ENCODE measurements at places on chromosomes 12 and 14.

DNA sequence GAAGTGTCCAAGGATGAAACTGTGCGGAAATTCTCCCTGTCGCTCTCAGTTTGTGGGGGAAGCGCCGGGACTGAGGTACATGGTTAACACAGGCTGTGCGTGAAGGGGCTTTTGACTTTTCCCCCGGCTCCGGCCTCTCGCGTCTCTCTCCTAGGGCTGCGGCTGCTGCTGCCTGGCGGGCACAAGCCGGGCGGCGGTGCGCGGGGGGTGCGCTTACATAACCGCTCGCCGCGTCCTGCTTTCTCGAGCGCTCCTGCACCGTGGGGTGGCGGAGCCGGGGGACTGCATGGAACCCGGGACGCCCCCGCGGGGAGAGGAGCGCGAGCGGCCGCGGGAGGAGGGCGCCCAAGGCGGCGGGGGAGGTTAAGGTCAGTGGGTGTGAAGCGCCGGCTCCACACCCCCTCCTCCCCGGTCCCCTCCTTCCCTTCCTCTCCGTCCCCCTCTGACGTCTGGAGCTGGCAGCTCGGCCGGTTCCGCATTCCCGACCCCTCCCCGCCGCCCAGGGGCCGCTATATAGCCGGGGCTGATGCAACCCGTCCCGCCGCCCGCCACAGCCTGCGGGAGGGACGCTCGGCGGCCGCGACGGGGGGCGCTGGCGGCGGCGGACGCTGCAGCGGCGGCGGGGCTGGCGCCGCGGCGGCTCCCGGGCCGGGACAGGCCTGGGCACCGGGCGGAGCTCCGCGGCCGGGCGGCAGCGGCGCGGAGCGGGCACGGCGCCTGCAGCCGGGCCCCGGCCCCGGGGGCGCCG is at the start of gene JDP2:
Gene JDP2 (plus strand): TSS at position 541 of the 748 bp plus-strand sequence. CDS start 9,899 bp downstream, outside the sequence.
- DNase-seq, result peak; percentile 74

GRCh38 chr12:16019136-16019535 is 108.0 kb downstream of the DERA start:
- no peak for DNase-seq

- DNase-seq, result no peak
These were observed 25.7 kb downstream of the R3HDM2 start for GRCh38 chr12:57404966-57405640.

DNA sequence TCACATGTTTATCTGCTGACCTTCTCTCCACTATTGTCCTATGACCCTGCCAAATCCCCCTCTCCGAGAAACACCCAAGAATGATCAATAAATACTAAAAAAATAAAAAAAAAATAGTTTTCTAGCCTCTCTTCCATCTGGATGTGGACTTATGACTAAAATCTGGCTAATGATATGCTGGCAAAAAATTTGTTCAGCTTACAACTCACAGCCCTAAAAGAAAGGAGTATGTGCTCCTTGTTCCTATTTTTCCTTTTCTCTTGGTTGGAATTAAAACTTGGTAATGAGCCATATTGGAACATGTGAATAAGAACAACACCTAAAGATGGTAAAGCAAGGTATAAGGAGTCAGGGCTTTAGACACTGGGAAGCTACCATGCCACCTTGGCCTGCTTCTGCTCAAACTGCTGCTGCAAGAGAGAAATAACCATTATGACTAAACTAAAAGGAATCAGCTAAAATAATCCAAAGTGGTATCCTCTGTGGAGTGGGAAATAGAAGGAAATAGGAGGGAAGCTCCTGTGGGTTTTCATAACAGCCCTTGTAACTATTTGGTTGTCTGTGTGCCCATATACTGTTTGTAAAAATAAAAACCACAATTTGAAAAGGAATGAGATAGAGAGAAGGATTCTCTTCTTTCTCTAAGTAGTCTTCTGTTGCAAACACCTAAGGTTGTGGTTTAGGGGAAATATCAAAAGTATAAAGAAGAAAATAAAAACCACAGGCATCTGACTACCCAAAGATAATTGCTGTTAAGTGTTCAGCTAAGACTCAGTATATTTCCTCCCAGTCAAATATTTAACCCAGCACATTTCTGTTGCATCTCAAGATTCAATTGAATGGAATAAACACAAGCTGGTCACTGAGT is 53.8 kb downstream of the SDR9C7 start:
- no peak for DNase-seq

GRCh38 chr12:105487963-105488362 is 157.5 kb downstream of the C12orf75 start:
- no peak for DNase-seq

GRCh38 chr14:104151566-104152245 is 13.3 kb downstream of the KIF26A start:
- no peak for DNase-seq

DNA sequence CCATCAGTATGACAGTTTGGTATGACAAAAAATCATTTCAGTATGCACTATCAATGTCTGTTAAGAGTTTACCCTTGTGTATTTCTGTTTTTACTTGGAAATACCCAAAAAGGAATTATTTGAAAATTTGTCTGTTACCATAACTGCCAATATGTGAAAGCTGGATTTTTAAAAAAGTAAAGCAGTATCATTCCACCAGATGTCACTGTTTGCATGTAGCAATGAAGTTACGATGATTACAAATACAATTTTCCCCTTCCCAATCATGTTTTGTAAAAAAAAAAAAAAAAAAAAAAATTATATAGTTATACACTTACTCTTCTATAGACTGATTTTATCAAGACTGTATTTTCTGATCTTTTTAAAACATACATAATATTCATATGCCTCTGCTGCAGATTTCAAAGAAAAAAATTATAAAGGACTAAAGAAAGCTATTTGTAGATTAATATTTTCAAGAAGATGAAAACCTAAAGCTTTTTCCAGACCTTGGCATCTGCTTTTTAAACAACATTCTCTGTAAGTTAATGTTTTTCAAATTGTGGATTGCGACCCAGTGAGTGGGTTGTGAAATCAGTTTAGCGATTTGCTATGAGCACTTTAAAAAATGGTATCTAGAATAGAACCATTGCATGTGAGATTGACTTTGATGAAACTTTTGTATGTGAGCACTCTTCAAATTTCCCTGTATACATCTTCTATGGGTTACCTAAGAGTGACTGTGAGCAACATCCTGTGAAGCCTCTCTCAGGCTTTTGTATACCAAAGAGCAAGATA is 114.2 kb downstream of the TTC6 start:
- no peak for DNase-seq

DNA sequence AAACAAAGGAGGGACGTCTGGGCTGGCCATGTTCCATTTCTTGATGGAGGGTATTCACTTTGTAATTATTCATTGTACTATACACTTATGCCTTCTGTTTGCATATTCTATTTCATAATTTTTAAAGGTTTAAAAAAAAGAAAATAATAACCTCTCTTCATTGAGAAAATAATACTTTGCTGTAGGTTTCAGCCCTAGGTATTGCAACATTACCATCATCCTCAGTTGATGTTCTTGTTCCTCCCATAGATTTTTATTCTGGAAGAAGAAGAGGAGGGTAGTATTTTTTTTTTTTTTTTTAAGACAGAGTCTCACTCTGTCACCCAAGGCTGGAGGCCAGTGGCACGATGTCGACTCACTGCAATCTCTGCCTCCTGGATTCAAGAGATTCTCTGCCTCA is 54.7 kb downstream of the PHLDA1 start:
- no peak for DNase-seq

DNA sequence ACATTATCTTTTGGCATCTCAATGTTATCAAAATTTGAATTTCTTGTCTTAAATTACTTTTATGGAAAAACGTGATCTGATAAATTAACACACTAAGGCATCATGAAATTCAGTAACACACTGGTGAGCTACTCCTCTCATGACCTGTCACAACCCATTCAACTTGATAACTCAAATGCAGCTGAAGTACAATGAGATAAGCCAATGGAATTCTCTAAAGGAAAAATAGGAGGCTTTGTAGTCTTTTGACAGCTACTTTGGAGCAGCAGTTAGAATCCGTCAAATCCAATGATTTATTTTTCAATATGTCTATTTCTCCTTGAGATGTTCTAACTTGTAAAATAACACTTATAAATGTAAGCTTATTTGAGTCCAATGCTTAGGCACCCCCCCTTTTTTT is 1029.4 kb downstream of the TRHDE start:
- no peak for DNase-seq

DNA sequence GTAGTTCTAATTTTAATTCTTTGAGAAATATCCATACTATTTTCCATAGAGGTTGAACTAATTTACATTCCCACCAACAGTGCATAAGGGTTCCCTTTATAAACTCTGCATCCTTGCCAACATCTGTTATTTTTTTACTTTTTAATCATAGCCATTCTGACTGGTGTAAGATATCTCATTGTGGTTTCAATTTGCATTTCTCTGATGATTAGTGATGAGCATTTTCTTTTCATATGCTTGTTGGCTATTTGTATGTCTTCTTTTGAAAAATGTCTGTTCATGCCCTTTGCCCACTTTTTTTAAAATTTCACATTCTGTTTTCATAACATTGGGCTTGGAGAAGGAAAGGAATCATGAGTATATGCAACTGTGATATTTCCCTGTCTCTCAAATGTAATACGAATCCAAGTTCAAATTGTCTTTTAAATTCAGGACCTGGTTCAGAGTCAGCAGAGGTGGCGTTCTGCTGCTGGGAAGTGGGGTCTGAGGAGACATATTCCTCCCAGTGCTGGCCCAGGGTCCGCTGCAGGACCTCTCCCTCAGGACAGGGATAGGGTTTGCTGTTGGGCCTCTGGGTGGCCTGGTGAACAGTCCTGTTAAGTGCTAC is 81.2 kb upstream of the ETV6 start:
- DNase-seq, result no peak

DNA sequence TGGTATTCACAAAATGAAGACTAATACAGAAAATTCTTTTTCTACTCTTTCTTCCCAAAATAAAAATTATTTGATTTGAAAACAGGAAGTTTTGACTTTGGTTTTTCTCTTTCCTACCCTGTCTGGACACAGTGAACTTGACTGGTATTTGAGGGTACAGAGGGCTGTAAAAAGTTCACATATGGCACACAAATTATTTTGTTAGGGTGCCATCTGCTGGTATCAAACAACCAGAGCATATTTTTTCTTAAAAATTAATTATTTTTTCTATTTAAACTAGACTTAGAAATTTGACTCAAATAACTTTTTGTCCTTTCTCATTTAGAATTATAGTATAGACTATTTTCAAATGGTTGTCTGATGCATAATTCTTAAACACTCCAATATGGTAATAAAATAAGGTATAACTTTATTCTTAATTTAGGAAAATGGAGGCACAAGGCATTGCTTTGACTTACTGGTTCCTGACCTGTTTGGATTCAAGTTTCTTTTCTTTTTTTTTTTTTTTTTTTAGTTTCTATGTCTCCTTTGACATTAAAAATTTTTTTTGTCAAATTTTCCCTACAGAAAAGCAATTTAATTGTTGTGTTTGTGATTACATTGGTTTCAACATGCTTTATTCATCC is 390.6 kb downstream of the PRKD1 start:
- DNase-seq, result no peak

DNA sequence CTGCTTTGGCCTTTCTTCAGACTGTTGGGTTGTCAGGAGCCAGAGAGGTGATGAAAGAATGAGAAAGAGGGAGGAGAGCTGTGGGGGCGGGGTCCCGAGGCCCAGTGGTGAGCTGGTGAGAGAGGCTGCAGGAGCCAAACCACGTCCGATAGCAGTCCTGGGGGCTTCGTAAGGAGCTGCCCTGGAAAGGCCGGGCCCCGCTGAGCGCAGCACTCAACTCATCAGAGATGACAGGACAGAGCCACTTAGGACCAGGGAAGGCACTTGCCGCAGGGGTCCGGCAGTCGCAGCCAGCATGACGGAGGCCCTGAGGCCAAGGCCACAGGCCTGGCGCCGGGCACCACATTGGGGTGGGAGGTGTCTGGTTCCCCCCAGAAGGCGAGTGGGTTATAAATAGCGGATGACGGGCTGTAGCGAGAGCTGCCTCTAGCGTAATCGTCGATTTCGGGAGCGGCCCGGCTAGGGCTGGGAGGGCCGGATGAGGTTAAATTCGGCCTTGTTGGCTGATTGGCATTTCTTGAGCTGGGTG is 179.0 kb downstream of the TSPAN9 start:
- no peak for DNase-seq

GRCh38 chr12:1809591-1810190 is 10.7 kb upstream of the LRTM2 start:
- DNase-seq, result no peak

DNA sequence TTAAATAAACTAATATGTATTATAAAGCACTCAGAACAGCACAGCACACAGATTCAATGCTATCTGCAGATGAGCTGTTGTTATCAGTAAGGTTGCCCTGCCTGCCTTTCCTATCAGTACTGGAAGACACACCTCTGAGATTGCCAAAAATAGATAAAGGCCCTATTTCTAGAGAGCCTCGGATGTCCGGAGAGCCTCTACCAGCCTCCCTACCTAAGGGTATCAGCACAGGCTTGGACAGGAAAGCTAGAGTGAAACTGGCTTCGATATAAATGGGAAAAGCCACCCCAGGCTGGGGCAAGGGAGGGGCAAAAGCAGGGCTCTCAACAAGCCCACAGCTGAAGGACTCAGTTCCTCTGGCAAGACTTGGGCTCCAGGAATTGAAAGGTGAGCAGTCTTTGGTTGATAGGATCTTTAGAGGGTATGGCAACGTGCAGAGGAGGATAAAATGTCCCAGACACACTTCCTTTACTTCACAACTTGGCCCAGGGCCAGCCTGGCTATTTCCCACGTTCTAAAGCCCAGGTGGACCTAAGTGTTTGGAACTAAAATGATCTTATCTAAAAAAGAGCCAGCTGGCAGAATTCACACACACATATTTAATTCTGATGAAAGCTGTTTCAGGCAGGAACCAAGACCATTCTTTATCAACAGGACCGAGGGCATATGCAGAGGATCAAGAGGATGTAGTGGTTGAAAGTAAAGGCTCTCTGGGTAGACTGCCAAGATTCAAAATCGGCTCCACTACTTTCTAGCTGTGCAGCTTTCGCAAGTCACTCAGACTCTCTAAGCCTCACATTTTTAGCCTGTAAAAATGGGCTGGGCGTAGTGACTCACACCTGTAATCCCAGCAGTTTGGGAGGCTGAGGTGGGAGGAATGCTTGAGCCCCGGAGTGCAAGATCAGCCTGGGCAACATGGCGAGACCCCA is 37.8 kb upstream of the ITPR2 start:
- DNase-seq, result no peak

DNA sequence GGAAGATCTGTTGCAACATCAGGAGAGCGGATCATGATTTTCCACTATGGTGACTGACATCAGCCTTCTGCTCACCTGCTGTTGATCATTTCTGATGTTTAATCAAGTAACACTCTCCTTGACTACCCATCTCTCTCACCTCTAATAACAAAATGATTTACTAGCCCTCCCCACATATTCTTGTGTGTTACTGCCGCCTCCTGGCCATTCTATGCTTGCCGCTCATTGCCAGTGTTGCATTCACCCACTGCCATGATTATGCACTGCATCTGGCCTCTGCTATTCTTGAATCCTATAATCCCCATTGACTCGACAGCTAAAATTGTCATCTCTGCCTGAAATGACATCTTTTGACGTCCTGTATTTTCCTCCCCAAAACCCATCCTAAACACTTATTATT is 113.8 kb downstream of the RERGL start:
- no peak for DNase-seq

- no peak for DNase-seq
These were observed 45.0 kb upstream of the REP15 start for GRCh38 chr12:27651201-27651600.

Data from thoracic aorta (tissue), 2 donors.